ENCODE measurements at places on chromosomes 1 and 21.

DNA sequence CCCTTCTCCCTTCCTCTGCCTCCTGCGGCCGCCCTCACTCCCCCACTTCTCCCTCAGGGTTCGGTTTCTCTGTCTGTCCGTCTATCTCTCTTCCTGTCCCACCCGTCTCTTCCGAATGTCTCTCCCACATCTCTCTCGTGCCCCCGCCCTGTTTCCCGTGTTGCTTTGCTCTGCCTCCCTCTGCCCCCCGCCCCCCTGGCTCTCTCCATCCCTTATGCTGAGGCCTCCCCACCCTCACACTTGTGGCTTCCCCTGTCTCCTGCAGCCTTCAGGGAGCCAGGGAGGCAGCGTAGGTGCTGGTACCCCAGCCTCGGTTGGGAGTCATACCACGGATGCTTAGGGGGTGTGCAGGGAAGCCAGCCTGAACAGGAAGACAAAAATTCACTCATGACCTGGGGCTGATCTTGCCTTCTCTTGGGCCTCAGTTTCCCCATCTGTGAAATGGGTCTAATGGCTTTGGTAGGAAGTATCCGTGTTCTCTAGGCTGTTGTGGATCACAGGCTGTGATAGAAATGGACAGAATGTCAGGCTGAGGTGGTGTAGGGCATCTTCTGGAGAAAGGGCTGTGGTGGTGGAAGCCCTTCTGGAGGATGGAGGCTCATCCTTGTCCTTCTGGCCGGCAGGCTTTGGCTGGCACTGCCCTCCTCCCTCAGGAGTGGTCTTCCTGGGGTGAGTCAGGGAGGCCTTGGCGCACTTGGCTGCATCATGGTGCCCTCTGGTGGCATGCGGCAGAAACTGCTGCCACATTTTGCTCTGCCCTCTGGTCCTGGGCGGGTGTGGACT is 55.5 kb downstream of the FOXO6 start:
- no peak for ATAC-seq

DNA sequence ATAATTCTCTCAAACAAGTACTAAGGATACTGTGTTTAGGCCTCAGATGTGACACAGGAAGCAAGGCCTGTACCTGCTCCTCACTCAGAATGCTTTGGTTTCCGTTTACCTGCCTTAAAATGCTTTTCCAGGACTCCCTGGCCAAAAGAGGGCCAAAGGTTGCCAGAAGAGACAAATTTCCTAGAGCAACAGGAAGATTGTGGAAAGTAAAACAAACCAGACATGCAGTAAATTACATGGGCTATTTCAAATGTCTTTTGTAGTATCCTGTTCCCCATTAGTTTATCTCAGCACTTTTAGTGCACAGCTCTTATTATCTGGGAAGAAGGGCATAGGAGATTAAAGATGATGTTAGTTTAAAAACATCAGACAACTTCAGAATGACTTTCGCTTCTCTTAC is 280.0 kb downstream of the NFIA start:
- ATAC-seq, result no peak

- no peak for ATAC-seq
Measured at GRCh38 chr21:43269440-43269839, 100.6 kb downstream of the CRYAA start.

DNA sequence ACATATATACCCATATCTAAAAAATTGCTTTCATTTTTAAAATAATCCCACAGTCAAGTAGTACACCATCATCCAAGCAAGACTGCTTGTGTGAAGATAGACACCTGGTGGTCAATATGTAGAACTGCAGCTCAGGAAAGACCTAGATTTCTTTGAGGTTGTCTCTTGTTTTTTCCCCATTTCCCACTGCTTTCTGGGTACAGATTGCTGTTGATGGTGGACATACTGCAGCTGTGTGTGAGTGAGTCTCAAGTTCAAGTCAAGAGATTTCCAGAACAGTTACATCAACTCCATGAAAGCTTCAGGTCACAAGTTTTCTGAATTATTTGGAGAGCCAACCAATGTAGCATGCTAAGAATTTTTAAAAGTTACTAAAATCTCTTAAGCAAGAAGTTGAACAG is 306.4 kb downstream of the DUSP10 start:
- ATAC-seq, result no peak

- no peak for ATAC-seq
Measured at GRCh38 chr1:10451287-10451686, 1.5 kb downstream of the CORT start.

- no peak for ATAC-seq
Measured at GRCh38 chr1:18234790-18235242, 127.2 kb downstream of the IGSF21 start.

GRCh38 chr1:10007169-10007568 is 10.1 kb downstream of the RBP7 start:
- ATAC-seq, result no peak

- ATAC-seq, result no peak
Measured at GRCh38 chr1:235006132-235006721, 122.4 kb downstream of the TOMM20 start.

- no peak for ATAC-seq
Measured at GRCh38 chr1:80657707-80658106, 1143.0 kb upstream of the ADGRL2 start.

DNA sequence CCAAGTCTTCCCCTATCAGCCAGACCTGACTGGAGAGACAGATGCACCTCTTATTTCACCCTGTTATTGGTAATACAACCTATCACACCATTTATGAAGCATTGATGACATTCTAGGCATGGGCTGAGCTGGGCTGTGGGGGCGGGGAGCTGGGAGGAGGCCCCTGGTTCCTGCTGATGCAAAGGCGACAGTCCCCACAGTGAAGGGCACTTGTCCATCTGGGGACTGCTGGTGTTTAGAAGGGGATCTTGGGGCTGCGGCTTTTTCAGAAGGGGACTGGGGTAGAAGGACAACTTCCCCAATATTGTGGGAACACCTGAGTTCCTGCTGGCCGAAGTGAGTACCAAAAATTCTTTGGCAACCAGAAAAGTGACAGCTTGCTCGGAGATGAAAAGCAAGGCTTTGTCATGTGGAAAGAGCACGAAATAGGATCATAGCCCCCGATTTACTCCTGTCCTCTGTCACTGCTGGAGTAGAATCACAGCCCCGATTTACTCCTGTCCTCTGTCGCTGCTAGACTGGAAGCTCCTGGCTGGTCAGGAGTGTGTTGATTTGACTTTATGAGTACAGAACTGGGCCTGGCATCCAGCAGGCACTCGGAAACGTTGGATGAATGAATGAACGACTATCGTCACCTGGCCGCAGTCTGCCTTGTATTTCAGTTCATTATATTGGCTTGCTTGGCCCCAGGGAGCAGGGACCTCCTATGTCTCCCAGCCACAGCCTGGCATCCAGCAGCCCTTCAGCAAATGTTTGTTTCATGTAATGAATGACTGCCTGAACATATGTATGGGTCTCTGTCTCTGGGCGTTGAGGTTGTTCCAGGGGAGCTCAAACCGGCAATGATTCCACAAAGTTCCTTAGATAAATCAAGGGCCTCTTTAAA is 16.5 kb upstream of the ETV3L start:
- ATAC-seq, result no peak

DNA sequence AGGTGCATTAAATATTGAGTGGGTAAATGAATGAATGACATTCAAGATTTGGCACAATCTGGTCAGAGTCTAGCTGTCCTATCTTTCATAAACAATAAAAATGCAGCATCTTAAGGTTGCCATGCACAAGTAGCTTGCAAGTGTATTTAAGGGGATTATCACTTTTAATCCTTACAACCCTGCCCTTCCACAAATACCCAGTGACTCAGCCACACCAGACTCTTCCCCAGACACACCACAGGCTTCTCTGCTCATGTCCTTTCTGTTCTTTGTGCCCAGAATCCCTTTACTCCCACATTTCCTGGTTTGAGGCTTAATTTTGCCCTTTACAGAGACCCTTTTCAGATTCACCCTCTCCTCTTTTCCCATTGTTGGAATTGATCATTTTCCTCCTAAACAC is 59.8 kb downstream of the KIRREL1 start:
- ATAC-seq, result no peak

- no peak for ATAC-seq
Measured at GRCh38 chr1:160247053-160247452, 15.3 kb downstream of the DCAF8 start.

GRCh38 chr1:224613486-224613885 is 2.6 kb upstream of the CNIH3 start:
- ATAC-seq, result no peak

GRCh38 chr1:1206376-1206965 is at the start of gene TNFRSF18:
Gene TNFRSF18 (minus strand): TSS chr1:1206592. CDS start chr1:1206571, 21 bp downstream.
- peak; percentile 50 for ATAC-seq

GRCh38 chr1:99850459-99851291 is 514 bp downstream of the AGL start:
- ATAC-seq, result no peak

- ATAC-seq, result no peak
Measured at GRCh38 chr1:240567066-240567465, 44.9 kb downstream of the GREM2 start.

DNA sequence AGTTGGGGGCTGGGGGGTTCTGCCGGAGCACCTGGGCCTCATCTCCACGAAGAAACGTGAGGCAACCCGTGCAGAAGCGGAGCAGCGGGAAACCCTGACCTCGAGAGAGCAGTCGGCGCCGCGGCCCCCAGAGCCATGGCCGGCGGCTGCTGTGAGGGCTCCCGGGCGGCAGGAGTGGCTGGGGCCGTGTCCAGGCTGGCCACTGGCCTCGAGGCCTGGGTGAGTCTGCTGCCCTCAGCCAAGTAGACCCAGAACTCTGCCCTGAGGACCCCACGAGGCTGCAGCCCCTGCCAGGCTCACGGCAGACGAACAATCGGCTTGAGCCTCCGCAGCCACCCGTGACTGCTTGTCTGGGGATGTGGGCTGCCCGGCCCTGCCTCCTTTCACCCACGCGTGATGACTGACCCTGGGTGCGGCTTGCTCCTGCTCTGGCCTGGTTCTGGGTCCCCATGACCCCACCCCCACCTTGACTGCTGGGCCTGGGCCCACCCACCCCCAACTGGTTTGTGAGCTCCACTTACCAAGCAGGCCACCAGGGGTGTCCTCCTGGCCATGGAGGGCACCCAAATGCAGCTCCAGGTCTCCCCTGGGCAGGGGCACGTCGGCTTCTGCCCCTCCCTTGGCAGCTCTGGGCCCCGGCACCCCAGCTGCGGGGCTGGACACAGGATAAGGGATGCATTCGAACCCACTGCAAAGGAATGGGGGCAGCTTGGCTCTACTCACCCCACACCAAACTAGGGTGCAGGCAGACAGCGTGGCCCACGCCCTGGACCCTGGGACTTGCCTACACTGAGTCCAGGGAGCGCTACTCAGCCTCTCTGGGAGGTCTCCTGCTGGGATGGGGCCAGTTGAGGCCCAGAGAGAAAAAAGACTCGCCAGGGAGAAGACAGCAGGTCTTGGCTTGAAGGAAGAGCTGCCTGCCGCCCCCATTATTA is 34.2 kb downstream of the MORN1 start:
- ATAC-seq, result no peak

DNA sequence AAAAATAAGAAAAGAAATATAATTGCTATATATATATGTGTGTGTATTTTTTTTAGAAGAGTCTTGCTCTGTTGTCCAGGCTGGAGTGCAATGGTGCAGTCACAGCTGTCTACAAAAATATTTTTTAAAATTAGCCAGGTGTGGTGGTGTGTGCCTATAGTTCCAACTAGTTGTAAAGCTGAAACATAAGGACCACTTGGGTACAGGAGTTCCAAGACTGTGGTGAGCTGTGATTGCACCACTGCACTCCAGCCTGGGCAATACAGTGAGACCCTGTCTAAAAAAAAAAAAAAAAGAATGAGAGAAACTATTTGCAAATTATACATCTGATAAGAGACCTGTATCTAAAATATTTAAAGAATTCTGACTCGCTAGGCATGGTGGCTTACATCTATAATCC is 42.0 kb downstream of the BMP8A start:
- no peak for ATAC-seq

DNA sequence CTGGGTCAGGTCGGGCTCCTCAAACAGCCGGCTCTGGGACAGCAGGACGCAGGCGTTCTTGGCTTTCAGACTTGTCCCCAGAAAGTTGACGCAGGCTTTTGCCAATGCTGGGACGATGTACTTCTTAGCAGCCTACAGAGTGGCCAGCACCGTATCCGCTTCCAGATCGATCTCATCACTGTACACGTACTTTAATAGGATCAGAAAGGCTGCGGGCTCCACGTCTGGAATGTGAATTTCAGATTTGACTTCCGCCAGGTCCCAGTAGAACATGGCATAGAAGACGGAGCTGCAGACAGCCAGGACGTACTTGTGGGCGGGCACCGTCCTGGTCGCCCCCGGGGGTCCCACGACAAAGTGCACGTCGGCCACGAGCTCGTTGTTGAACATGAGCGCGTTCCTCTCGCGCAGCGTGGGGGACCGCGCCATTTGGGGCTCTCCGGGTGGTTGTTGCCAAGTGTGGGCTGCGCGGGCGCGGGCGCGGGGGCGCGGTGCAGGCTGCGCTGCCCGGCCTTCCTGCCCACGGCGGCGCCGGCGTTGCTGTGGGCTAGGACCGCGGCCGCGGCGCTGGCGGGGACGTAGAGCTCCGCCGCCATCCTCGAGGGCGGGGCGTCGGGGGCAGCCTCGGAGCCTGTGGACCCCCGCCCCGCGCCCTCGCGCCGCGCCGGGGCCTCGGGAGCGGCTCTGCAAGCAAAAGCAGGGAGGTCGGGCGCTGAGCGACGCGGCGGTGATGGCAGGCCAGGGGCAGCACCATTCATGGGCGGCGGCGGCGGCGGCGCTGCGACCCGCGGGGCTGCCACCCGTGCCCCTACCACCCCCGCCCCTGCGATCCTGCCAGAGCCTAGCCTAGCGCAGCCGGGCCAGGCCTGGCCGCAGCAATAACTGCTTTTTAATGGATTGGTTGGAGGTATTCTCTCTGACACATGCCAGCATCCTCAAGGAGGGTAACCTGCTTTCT is 10.6 kb downstream of the CNR2 start:
- ATAC-seq, result peak; percentile 35

DNA sequence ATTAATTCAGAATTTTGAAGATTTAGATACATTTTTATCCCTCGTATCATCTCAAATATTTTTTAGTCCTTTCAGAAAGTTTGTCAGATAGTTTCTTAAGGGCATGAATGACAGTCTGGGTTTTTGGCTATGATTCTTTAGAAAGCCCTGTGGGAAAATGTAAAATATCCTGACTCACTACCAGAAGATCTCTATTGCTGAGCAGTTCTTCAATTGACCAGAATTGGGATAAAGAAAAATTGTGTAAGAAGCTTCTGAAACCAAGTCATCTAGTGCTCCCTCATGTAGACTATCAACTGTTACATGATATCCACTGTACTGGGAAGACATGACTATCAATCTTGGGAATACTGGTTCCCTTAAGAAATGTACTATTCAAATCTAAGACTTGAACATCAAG is 608.3 kb upstream of the CHRM3 start:
- no peak for ATAC-seq

DNA sequence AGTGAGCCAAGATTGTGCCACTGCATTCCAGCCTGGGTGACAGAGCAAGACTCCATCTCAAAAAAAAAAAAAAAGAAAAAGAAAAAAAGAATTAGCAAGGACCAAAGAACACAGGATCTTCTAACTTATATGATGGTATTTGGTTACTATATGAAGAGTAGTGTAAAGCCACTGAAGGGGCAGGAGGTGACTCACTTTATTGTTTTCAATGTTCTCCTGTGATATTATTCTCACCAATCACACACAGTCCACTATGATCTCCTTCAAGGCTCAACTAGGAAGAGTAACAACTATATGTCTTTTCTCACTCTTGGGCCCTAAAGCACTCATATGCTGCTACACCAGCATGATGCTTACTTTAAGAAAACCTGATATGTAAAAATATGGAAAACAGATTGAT is 26.7 kb downstream of the RC3H1 start:
- ATAC-seq, result no peak
